ENCODE measurements at places on chromosomes 12 and 14.

GRCh38 chr14:72790887-72791566, 102.9 kb downstream of the DPF3 start:
- DNase-seq, result no peak

- no peak for DNase-seq
Observed at GRCh38 chr14:67577181-67577808, 22.8 kb downstream of the PIGH start.

GRCh38 chr12:82964446-82964845, 277.7 kb downstream of the TMTC2 start:
- no peak for DNase-seq

- no peak for DNase-seq
Observed at GRCh38 chr14:76260749-76261148, 109.0 kb downstream of the GPATCH2L start.

GRCh38 chr14:53927171-53927570, 29.5 kb downstream of the BMP4 start:
- no peak for DNase-seq

GRCh38 chr14:90999299-90999698, 61.1 kb downstream of the RPS6KA5 start:
- no peak for DNase-seq

GRCh38 chr12:109170324-109170723, 53.9 kb downstream of the ACACB start:
- no peak for DNase-seq

GRCh38 chr12:1518591-1519516, 75.5 kb downstream of the FBXL14 start:
- no peak for DNase-seq

- no peak for DNase-seq
Observed at GRCh38 chr14:22572562-22573058, 16.4 kb downstream of the DAD1 start.

DNA sequence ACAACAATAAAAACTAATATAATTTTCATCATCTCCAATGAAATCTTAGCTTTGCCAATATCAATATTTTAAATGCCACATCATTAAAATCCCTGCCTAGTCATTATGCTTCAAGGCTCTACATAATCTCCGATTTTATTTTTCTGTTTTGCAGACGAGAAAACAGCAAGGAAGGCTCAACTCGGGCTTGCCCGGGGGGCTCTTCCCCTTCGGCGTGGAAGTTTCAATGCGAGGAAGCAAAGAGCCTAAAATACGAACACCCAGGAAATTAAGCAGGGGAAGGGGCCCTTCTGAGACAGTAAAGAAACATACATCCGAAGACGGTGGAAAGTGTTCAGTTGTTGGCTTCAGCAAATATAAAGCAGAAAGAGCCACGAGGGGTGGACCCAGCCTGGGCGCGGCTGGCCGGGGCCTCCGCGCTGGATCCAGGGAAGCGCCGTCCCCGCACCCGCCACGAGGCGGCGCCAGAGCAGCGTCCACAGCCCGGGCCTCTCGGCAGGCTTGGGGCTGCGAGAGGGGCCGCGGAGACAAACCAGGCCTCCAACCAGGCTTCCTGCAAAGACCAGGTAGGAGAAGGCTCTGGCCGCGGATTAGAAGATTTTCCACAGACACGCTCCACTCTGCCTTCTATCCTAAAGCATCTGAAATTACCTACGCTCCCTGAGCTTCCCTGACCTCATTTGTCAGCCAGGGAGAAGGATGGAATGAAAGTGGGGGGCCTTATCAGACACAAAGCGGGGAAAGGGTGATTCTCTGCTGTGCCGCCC, 77.2 kb downstream of the SERPINA3 start:
- peak; percentile 25 for DNase-seq

- no peak for DNase-seq
Observed at GRCh38 chr12:105911966-105912365, 226.8 kb downstream of the NUAK1 start.

DNA sequence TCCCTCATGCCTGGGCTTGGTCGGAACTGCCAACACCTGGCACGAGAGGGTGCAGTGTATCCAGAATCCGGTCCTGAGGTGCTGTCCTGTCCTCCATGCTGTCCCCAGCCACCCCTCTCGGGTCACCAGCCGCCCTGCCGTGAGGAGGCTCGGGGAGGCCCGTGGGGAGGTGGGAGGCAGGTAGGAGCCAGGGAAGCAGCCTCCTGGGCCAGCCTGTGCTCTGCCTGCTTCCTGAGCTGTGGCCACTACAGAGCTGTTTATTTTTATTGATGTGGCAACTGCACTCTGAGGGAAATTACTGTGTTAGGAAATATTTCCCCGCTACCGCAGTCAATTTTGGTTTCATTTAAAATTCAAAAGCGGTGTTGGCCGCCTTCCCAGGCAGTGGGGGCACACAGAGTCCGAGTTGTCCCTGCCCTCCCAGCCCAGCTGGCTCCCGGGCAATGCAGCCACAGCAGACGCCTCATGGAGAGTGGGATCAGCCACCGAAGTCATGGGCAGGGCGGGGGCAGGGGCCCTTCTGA, 18.3 kb downstream of the NOC4L start:
- no peak for DNase-seq

DNA sequence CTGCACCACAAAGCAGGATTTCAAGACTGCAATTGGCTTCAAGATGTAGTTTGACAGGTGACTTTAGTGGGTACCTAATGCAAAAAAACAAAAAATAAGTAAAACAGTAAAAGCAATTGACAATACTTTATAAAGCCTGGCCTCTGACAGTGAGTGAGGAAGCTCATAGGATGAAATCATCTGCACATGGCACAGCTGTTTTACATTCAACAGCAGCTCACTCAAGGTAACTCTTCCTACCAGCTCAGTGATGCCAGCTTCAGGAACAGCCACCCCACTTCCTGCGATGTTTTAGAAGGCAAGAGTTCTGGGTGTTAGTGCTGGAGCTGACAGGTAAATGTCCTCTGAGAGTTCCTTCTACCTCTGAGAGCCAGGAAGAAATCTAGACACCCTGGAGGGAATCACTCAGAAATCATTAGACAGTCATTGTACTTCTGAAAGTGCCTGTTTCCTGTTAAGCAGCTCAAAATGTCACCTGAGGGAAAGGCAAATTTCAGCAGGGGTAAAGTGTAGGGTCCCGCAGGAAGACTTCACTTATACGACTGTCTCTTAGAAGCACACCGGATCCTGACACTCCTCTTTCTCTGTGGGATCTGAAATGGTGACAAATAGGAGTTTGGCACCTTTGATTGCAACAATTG, 99.9 kb downstream of the FOXN3 start:
- no peak for DNase-seq

- DNase-seq, result no peak
Observed at GRCh38 chr14:51157012-51157411, 62.1 kb upstream of the TRIM9 start.

DNA sequence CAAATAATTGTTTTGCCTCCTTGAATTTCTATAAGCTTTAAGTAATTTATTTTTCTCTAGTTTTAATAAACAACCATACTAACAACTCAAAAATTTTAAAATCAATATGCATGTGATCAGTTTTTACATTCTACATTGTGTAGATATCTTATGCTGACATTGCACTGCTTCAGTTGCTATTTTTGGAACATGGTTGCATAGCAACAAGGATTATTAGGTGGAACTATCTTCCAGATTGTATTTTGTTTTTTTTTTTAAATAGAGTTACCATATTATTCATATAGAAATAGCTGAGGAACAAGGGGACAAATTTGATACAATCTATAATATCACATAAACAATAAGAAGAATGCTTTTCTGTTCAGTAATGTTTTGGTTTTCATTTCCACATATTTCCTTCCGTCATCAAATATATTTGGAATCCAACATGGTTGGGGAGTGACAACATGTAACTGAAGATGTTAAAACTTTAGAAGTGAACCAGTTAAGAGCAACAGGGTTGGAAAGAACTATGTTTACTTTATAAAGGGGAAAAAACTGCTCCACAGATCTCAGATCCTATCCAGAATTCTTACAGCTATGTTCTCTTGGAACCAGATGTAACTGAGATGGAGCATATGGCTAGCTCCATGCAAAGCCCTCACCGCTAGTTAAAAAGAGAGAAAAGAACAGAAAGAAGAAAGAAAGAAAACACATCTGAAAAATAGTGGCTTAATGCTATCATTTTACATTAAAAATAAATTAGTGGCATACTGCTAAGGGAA, 235.5 kb downstream of the NELL2 start:
- DNase-seq, result no peak

DNA sequence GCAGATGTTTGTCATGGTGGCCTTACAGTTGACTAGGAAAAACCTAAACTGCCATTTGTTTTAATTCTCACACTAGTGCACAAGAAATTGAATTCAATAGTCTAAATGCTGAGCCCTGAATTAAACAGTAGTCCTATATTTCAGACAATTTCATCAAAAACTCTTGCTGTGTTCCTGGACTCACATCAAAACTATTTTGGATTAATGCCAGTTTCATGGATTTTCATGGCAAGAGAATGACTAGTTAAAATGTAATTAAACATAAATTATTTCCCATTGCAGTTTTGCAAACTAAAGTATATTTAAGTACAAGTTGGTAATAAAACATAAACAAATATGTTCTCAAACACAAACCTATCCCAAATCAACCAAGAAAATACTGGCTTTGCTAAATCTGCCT, 468.0 kb upstream of the PRICKLE1 start:
- DNase-seq, result no peak

DNA sequence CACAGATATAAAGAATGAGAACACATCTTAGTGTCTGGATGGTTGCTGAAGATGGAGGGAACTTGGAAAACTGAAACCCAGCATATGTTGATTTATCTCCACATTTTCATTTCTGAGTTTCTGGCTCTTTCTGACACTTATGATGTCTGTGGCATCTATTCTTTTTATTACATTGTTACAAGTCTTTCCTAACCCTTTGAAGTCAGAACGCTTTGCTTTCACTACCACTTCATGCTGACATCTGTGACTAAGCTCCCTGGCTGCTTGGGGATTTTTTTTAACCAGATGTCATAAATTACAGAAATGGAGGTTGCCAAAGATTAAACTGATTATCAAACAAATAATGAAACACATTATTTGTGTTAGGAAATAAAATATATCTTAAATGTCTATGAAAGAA, 188.7 kb downstream of the KITLG start:
- no peak for DNase-seq

GRCh38 chr14:97912217-97912616, 1115.0 kb downstream of the VRK1 start:
- DNase-seq, result no peak

DNA sequence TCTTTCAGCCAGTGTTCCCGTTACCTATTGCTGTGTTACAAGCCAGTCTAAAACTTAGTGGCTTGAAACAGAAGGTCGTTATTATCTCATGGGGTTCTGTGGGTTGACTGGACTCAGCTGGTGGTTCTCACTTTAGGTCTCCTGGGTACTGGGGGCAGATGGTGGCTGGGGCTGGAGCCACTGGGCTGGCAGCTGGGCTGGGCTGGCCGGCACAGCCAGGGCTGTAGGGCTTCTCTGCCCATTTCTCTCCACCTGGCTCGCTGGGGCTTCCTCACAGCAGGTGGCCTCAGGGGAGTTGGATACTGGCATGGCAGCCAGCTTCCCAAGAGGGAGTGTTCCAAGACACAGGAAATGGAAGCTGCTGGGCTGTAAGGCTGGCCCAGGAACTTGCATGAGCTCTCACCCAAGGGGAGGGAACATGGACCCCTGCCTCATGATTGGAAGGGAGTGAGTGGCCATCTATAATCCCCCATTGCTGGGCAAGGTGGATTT, 27.0 kb downstream of the TUNAR start:
- DNase-seq, result no peak
